ENCODE measurements at places on chromosomes 2 and 18. TPM values are rescaled to one million over a fixed set of nuclear protein-coding genes. Genes with fewer than 3 reads are reported as not detected.
A peak's percentile ranks its signal among the peaks of the same experiment; 100 is the strongest.

TRIM43 gene
- not detected for total RNA-seq

MALL gene
- total RNA-seq = 38.8 TPM

UGT1A3 gene
- total RNA-seq = not detected

TACR1 gene
- total RNA-seq = 1.1 TPM

FKBP1B gene
- total RNA-seq = 3.9 TPM

TUBA3D gene
- total RNA-seq = not detected

MSTN gene
- 1.8 TPM for total RNA-seq

DNA sequence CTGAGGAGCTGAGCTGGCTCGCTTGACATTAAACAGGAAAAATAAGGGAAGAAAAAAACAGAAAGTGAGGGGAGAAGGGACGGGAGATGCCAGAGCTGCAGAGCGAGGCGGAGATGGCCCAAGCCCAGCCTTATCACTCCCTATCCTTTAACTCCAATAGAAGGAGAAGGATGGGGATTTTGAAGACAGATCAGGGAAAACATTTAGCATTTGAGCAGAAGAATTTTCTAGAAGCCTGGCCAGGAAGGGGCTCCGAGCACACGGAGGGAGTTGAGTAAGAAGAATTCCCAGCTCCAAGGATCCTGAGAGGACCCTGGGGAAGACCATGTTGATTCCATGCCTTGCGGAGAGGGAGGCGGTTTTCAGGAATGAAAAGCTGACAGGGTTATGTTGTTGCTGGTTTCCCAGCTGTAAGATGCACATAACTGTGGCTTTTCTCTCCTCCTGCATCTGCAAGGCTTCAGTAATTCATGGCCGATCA is 35.6 kb downstream of the TWIST2 start:
- peak; percentile 73 for DNase-seq

DNA sequence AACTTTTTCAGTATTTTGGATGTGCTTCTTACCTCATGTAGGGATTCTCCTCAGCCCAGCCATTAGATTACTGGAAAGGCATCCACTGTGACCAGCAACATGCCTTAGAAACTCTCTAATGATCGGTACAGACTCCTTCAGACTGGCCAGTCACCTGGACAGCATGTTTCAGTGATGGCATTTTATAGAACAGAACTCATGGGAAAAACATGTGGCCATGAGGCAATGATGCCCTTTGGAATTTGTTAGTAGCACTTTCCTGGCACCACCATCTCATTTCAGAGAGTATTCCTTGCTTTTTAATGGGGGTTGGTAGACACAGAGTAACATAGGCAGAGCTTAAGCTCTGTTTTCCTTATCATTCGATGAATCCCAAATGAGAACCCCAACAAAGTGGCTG is 72.1 kb upstream of the FAM98A start:
- no peak for DNase-seq

- DNase-seq = no peak
Observed at GRCh38 chr2:217054791-217055190, 194.9 kb upstream of the TNP1 start.

DNA sequence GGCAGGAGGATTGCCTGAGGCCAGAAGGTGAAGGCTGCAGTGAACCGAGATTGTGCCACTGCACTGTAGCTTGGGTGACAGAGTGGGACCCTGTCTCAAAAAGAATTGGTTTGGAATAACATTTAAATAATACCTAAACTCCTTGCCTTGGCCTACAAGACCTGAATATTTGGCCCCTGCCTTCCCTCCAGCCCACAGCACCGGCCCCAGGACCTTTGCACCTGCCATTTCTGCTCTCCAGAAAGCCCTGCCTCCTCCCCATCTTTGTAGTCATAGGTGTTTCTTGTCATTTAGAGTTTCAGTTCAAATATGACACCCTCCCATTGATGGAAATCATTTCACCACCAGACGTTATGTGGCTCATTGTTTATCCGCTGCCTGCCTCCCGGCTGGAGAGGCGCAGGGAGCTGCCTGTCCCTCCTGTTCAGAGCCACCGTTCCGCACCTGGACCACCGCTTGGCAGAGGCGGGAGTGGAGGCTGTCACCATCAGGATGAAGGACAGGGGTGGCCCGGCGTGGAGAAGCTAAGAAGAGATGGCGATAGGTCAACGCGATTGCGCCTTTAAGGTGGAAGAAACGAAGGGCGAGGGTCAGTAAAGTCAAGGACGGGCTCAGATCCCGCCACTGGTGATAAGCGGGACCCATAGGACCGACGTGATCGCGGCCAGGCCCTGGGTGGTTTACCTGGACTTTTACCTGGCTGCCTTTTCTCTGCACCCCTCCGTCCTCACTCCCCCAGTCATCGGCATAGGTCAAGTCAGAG is 638 bp upstream of the LPIN1 start:
- DNase-seq = no peak

GRCh38 chr2:98484652-98485452 is 40.2 kb downstream of the INPP4A start:
- DNase-seq = no peak

- DNase-seq = peak; percentile 85
Observed at GRCh38 chr18:49697757-49698524, 115.4 kb downstream of the ACAA2 start.

DNA sequence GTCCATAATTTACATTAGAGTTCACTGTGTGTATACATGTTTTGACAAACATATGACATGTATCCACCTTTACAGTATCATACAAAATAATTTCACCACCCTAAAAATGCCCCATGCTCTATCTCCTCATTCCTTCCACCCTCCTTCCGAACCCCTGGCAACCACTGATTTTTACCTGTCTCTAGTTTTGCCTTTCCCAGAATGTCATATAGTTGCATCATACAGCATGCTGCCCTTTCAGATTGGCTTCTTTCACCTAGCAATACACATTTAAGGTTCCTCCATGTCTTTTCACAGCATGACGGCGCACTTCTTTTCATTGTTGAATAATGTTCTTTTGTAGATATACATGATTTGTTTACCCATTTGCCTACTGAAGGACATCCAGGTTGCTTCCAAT is 10.4 kb downstream of the LRPPRC start:
- DNase-seq = no peak

- no peak for DNase-seq
Observed at GRCh38 chr2:68193787-68194372, 36.2 kb downstream of the PNO1 start.

DNA sequence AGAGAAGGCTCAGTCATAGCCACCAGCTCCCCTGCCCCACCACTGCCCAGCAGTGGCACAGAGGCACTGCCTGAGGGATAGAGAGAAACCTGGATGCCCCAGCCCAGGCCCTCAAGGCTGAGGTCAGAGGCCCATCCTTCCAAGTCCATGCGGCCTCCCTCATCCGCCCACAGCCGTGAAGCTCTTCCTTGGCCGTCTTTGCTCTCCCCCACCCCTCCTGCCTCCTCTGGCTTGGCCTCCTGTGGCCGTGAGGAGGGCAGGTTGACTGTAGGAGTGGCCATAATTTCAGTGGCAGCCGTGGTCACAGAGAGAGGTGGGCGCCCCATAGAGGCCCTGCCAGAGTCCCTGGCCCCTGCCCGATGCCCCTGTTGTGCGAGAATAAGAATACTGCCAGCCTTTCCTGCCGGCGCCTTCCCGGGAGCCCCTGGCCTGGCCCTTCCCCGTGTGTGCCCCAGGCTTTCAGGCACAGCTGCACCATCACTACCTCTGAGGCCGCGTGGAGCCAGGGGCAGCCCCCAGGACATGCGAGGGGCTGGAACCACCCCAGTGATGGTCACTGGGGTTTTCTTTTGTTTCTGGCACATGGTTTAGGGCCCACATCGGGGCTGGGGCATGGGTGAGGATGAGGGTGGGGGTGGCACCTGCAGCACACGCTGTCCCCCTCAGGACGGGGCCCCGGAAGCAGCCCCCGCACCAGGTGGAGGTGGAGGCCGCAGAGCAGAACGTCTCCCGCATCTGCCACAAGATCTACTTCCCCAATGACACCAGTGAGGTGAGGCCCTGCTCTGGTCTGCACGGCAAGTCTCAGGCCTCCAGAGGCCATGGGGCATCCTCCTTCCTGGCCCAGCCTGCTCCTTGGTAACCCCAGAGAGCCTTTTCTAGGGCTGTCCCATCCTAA is 13.1 kb upstream of the GPR17 start:
- no peak for DNase-seq

DNA sequence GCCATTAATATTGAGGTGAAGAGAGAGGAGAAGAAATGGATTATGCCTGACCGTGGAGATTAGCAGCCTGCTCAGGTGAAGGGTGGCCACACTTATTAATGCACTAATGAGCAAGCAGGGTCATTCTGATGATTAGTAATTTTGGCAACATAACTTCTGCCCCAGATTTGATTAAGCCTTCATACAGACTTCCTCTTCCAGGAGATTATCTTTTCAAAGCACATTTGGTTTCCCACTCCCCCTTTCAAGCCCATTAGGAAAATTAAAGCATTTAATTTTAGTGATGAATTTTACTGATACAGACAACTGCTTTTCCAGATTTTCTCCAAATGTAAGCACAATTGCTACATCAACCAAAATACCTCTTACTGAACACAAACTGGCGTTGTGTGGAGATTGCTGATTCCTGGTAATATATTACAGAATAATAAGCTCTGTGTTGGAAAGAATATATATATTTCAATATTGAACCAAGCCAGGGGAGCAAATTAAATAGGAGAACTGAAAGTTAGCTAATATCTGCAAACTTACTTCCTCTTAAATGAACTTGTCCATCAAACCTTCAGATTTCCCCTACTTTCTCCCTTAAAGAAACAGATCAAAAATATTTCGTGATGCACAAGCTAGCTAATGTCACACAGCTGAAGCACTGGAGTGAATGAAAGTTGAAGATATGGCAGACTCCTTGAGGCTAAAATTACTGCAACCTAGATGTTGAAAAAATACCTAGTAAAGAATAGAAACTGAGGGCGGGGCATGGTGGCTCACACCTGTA is 140.8 kb downstream of the FAM210A start:
- no peak for DNase-seq

DNA sequence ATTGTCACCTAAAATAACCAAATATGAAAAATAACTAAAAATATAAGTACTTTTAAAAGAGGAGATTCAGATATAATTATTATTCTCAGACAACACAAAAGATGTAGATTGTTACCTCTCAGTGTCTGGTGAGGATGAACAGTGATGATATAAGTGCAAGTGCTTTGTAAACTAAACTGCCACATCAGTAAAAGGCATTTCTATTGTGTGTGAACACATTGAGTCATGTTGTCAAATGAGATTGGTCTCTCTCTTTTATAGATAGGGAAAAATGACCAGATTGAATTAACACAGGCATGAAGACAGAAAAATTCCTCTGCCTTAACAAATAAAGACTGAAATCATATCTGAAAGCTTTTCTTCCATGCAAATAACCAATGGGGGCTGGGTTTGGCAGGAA is 182.4 kb upstream of the TMEFF2 start:
- DNase-seq = no peak

DNA sequence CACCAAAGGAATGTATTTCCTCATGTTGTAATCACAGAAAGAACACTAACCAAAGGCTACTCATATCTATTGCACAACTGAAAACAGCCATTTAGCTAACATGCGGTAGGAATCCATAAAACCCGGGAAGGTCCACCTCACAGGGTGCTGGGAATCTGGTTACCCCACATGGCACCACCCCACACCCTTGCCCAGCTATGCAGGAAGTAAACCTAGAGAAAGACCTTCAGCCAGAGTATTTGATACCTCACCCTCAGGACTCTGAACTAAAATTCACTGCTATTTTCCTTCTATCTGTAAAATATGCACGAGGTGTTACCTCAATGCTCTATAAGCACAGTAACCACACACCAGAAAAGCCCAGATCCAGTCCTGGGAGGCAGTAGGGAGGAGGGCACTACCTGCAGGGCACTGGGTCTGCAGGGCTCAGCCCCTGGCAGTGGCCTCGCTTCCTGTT is 45.8 kb downstream of the PTPN2 start:
- DNase-seq = no peak

DNA sequence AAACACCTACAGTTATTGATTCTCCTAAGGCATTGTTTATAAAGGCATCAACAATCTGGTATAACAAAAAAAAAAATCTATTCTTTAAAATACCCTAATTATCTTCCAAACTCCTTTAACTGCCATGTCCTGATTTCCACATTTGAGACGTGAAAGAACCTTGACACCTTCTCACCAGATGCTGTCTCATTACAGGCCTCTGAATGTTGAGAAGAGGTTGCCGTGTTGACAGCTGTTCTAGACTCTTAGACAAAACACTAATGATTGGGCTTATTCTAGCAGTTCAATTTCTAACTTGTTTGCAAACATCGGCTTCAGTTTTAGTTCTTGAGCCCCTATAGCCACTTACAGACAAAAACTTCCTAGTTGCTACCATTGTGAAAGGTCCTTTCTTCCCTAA is 988.8 kb downstream of the LRP1B start:
- DNase-seq = no peak

DNA sequence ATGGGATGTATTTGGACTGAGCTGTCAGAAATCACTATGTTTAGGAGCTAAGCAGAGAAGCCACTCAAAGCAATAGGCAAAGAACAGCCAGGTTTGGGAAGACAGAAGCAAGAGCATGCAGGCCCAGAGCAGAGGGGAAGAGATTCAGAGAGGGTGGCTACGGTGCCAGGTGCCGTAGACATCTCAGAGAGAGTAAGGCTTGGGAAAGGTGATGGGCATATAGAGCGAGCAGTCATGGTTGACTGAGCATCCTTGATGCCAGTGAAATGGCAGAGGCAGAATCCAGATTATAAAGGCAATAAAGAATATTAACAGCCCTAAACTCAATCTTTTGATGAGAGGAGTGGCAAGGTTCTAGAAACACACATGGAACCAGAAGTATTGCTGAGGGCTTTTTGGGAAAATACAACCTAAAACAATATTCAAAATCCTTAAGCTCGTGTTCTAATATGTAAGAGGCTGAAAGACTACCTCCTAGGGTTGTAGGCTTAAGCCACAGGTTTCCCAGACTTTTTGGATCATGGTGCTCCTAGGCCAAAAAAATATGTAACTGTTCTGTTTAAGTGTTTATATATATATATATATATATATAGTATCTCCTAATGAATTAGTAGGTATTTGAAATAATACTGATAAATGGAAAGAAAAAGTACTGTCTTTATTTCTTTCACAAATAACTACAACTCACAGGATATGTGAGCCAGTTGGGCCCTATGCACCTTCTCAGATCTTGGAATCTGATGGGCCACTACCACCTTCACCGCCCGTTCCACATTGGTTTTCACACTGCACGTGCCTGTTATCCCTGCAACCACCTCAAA is 113.3 kb downstream of the MYCN start:
- DNase-seq = no peak

DNA sequence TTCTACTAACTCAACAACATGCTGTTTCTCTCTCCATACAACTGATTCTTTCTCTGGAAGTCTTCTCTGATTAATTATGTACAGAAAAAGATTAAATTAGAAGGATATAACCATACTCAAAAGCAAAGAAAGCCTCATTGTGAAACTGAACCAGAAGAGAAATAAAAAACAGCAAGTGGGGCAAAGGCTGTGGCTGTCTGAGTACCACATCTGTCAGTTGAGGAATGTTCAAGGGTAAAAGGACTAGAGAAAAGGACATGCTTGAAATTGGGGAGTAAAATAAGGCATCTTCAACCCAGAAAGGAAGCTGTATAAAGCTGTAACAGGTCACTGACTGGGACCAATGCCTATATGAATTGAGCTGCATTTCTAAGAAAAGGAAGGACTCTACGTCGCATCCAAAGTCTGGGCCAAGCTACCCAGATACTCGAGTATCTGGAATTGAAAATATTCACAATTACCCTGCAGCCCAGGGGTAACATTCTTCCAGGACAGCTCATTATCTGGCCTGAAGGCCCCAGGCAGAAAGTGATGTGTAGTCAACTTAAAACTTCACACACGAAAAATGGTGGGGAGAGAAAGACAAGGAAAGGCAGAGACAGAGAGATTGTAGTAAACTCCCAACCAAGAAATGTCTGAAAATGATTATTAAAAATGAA is 356.0 kb upstream of the GALNT5 start:
- no peak for DNase-seq

Measured in posterior vena cava (tissue), 2 donors.